ENCODE measurements at places on chromosomes 6 and 20.

DNA sequence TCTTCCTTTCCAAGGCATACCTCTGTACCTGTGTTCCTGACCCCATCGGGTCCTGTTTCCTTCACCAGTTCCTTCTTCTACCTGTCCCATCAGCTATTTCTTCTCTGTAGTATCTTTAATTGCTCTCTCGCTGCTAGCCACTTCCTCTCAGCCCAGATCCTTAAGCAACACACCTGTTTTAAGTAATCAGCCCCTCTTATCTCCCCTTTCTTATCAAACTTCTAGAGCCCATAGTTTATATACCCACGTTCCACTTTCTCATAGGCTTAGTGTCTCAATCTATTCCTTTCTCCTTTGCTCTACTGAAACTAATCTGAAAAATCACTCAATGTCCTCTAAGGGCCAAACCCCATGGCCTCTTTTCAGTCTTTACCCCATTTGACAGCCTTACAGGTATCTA, 239.6 kb downstream of the BTBD9 start:
- DNase-seq, result no peak

DNA sequence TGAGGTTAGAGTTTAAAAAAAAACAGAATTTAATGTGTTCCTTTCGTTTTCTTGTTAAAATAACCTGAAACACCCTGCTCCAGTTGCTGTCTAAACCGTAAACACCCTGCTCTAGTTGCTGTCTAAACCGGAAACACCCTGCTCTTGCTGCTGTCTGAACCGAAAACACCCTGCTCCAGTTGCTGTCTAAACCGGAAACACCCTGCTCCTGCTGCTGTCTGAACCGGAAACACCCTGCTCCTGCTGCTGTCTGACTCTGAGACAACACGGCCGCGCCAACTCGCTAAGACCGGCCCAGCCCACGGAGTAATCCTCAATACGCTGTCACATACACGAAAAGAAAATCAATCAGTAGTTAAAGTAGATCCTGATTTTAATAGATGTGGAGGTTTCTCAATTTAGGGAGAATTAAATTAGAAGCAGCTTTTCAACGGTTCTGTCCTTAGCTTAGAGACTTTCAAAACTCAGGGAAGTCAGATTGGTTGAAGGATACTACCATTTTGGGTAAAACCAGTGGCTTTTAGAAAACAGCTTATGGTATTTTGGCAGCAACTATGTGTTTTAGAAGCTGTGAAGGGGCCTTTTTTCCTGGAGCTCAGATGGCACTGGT, 98.3 kb downstream of the RAMACL start:
- peak; percentile 50 for DNase-seq

- no peak for DNase-seq
Observed at GRCh38 chr6:123462152-123462551, 174.6 kb downstream of the TRDN start.

DNA sequence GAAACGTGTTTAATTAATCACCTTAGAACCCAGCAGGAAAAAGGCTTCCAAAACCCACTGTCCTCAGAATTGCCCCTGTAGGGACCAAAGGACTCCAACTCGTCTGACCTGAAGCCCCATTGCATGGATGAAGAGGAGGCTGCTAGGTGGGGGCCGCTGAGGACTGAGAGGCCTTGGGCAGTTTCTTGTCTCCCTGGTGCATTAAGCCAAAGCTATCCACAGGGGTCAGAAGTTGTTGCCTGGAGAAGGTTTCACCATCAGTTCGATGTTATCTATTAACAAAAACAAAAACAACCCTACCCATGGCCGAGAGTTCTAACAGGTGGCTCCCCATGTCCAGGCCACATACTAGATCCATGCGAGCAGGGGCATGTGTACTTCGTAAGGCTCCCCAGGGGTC, 120.9 kb upstream of the CD93 start:
- DNase-seq, result no peak

- DNase-seq, result no peak
Observed at GRCh38 chr6:52611833-52612232, 35.0 kb upstream of the TRAM2 start.
